ENCODE measurements at places on chromosomes 6 and 20. TPM values are rescaled to one million over a fixed set of nuclear protein-coding genes. Genes with fewer than 3 reads are reported as not detected.

DNA sequence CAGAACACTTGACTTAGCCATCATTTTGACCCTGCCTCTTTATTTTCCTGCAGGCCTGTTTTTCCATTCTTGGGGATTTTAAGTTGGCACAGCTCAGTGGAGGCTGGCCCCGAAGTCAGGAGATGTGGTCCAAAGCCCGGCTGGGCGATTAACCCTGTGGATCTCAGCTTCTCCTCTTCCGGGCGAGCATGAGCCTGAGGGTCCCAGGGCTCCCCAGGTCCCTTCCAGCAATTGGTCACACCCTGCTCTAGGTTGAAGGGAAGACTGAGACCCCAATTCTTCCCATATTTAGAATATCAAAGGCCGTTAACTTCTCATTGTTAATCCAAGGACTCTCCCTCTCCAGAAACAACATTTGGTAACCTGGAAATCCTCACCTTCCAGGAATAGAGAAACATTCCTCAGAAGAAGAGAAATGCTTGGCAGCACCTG, 2.3 kb downstream of the THBS2 start:
- DNase-seq, result no peak

TNF gene
- polyA plus RNA-seq, result 0.19 TPM

DNA sequence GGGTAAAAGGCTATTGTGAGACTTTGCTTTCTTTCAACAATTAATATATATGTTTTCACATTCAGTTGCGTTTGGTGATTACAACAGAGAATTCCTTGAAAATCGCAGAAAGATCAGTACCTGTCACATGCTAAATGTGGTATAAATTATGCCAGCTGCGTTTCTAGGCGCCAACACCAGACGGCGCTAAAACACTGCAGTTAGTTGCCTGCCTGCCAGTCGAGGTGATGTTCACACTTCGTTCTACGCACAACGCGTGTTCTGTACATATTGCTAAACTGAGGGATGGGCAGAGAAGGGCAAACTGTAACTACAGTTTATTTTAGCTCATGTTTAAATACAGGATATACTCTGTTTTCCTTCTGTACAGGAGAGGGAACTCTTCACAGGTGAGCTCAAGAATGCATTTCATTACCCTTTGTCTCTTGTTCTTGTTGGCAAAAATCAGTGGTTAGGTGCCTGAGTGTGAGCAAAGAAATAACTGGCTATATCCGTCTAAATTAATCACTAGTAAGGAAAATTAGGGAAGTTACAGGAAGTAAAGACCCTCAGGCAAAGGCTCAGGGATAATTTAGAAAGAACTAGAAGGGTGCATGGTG, 100.1 kb upstream of the RGS17 start:
- DNase-seq, result peak; percentile 48

DNA sequence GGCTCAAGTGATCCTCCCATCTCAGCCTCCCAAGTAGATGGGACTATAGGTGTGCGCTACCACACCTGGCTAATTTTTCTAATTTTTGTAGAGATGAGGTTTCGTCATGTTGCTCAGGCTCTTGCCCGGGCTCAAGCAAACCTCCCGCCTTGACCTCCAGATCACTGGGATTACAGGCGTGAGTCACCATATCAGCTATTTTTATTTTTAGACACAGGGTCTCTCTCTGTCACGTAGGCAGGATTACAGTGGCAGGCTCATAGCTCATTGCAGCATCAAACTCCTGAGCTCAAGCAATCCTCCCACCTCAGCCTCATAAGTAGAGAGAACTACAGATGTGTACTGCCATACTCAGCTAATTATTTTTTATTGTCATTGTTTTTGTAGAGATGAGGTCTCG, 41.7 kb downstream of the SLC23A2 start:
- DNase-seq, result no peak

- DNase-seq, result no peak
Observed at GRCh38 chr20:36105711-36106226, 48.8 kb upstream of the EPB41L1 start.

DNA sequence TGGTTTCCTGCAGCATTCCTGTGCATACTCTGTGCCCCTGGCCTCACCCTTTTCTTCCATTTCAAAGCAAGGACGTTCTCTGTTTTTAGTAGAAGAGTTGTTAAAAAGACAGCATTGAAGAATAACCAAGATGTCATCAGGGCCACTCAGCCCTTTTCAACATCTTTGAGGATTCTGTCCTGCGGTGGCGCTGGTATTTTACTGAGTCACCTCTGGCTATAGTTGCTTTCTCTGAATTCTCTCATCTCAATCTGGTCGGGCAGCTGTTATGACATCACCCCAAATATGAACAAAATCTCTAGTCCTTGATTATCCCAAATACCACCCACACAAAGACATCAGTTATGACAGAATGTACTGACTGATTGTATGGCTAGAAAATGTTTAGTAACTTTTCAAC, 204.2 kb downstream of the GRIK2 start:
- no peak for DNase-seq

DYNLT2 gene
- 9.7 TPM for polyA plus RNA-seq

DNA sequence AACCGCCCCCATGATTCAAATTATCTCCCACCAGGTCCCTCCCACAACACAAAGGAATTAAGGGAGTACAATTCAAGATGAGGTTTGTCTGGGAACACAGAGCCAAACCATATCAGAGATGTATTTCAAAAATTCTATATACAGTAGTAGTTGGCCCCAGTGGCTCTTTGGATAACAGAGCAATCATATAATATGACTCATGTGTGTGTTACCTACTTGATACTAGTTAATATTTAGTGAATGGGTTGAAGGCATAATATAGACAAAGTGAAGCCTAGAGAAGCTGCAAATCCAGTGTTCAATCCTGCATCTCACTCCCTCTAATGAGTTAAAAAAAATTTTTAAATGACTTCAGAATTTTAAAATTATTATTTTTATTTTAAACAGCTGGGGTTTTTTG, 43.2 kb downstream of the KAT14 start:
- no peak for DNase-seq

- no peak for DNase-seq
Observed at GRCh38 chr6:1611572-1612298, 2.0 kb downstream of the FOXC1 start.

GRCh38 chr6:141492521-141493284, 640.0 kb upstream of the GJE1 start:
- no peak for DNase-seq

- no peak for DNase-seq
Observed at GRCh38 chr6:71979911-71980310, 93.6 kb downstream of the RIMS1 start.

DNA sequence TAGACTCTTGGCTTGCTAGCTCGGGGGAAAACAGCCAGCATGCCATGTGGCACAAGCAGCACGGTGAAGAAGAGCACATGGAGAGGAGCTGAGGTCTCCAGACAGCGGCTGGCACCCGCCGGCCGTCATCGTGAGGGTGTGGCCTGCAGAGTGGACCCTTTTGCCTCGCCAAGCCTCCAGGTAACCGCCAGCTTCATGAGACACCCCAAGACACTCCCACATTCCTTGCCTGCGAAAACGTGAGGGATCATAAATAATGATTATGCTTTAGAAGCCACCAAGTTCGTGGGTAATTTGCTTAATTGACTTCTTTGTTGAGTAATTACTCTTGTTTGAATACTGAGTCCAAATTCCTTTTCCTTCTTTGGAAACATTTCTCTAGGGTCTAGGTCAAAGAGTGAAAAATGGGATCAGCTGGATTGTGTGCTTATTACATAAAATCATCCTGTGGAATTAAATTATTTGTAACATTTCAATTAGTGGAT, 23.2 kb downstream of the FAM50B start:
- no peak for DNase-seq

DNA sequence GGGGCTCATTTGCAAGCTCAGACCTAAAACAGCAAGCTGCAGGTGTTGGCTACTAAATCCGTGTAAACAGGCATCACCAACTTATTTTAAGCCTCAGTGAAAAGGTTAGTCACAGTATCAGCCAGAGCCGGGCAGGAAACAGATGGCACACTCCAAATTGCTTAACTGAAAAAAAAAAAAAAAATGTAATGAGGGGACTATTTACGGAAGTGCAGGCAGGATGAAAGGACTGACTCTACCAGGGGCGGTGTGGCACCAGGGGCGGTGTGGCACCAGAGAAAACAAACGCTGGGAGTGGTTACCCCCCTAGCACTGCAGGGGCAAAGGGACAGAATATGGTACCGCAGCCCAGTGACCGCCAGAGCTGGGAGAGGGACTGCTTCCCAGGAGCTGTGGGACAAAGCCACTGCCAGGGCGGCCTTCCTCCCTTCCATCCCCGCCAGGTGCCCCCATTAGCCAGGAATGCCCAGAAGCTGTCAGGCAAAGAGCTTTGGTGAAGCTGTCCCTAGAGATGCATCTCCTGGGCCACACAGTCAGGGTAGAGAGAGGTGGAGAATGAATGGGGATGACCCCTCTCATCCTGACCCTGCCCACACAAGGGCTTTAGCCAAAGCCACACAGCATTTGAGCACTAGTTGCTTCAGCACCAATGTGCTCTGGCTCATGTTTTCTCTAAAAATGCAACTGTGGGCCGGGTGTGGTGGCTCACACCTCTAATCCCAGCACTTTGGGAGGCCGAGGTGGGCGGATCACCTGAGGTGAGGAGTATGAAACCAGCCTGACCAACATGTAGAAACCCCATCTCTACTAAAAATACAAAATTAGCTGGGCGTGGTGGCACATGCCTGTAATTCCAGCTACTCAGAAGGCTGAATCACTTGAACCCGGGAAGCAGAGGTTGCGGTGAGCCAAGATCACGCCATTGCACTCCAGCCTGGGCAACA, 39.6 kb upstream of the GFOD1 start:
- DNase-seq, result no peak

DNA sequence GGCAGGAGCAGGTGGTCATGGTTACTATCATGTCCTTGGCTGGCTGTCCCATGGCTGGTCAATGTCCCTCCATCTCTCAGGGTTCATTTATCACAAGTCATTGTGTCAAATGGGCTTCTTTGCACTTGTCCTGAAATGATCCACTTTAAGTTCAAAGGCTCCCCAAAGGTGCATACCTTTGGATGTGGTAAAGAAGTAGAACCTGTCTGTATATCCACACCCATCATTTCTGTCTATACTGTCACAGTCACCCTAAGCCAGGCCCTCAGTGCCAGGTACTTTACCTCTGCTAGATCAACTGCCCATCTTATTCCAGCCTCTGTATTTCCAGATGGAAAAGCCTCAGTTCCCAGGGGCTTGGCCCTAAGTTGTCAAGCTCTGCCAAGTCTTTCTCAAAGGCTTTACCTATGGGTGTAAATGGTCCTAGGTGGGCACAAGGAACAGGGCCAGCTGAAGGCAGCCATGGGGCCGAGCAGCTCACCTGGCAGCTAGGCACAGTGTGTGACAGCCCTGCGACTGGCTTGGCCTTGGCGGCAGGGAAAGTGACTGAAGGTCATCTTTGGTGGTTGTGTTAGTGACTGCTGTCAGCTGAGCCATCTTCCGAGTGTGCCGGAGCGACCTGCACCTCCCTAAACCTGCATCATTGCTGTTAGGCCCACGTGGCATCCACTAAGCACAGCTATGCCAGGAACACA, 198.4 kb downstream of the SYNDIG1 start:
- no peak for DNase-seq

GRCh38 chr20:59786801-59787537, 146.5 kb downstream of the SYCP2 start:
- DNase-seq, result no peak

DNA sequence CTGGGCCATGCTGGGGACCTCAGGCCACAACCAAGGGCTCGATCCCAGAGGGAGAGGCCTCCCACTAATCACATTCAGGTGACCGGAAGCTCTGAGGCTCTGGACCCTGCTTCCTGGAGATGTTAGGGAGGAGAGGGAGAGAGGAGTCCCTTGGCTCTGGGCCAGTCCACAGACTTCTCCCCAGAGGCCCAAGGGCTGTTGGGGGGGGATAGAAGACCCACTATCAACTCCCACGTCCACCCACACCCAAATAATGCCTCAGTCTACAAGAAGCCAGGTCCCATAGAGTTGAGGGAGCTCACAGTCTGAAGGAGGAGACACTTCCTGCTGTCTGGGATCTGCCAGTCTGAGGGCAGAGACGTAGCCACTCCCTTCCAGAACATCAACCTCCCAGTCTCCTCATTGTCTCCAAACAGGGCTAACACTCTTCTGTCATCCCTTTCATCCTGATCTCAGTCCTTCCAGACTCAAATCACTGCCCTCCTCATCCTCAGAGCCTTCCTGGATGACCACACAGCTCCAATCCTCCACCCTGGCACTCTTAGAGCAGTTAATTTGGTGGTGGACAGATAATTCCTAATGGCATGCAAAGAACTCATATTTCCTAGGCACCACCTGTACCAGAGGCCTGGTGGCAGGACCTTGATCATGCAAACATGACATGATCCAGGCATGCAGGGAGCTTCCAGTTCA, 69.9 kb downstream of the MRPL14 start:
- DNase-seq, result no peak

DNA sequence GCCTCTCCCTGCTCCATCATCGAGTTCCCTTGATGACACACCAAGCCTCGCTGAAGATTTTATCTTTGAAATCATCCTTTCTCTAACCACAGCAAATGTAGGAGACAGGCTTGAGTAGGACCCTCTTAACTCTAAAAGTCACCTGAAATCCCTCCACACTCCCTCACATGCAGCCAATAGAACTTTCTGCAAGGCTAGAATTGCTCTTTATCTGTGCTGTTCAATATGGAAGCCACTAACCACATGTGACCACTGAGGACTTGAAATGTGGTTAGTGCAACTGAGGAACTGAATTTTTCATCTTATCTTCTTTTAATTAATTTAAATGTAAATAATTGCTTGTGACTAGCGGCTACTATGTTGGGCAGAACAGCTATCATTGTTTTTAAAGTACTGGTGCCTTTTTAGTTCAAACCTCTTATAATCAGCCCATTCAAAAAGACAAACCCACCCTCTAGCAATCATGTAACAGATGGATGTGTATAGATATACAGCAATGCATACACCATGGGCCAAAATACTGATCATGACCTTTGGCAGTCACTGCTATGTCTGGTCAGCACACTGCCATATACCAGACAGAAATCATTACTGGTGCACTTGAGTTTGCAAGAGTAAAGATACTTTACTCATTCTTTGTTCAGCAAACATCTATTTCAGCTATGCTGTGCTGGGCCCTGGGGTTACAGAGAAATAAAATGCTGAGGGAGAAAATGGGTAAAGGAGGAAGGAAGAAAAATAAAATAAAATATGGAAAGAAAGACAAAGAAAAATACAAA, 50.0 kb downstream of the GFOD1 start:
- DNase-seq, result no peak

DNA sequence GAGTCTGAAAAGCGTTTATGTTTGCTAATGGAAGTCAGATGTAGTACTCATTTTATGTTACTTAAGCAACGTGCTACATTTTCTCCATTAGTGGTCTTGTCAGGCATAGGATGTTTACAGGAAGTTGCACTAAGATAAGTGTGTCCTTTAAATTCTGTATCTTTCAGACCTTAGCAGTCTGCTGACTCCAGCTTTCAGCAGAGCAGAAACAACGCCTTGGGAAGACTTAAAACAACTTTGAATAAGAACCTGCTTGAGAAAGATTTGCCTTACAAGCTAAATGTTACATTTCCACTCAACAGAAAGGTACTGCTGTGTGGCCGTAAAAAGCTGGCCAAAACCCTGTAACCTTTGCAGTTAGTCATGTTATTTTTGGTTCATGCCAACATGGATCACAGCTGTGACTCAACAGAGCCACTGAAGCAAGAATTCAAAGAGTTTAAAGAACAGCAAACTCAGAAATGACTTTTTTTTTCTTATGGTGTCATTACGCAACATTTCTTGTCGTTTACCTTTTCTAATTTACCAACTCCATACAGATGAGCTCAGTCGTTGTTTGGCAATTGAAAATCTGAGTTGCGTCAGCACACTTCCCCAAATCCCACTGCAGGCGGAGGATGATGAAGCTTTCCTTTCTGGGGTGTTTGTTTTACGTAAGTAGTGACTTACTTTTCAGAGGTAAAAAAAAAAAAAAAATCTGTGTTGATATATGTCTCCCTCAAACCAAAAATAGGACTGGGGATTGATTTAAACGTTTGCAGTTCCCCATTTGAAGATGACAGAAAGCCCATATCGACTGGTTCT, 27.9 kb upstream of the BMP6 start:
- DNase-seq, result peak; percentile 8

Data from renal pelvis (tissue), 12 donors.